NCI-H446 (cell line): ENCODE measurements at places on chromosomes 2 and 18.

DNA sequence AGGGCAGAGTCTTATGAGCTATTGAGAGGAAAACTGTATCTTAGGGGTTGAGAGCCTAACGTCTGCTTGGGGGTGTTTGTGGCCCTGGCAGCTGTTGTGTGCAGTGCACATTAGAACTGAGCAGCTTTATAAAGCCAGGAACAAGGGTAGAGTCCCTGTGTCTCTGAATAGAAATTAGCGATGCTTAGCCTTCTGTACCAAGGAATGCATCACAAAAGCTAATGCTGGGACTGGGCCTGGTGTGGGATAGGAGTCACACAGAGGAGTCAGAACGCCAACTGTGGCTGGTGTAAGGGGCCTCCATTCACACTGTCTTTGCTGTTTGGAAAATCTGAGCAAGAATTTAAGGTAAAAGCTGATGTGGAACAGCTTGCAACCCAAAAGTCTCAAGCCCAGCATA lies 283.2 kb downstream of the SOX11 start:
- DNase-seq = no peak

DNA sequence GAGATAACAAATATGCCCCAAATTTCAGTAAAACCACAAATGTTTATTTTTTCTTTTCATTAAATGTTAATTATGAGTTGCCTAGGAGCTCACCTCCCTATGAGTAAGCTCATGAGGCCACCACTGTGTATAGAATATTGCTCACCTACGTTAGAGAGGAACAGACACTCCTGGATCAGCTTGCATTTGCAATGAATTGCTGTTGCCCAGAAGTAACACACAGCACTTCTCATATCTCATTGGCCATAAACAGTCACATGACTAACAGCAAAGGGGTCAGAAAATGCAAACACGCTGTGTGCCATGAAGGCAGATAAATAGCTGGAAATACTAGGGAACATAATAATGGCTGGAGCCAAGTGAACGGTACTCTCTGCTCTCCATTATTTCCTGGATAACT lies 89.0 kb upstream of the GALNT5 start:
- DNase-seq = no peak

DNA sequence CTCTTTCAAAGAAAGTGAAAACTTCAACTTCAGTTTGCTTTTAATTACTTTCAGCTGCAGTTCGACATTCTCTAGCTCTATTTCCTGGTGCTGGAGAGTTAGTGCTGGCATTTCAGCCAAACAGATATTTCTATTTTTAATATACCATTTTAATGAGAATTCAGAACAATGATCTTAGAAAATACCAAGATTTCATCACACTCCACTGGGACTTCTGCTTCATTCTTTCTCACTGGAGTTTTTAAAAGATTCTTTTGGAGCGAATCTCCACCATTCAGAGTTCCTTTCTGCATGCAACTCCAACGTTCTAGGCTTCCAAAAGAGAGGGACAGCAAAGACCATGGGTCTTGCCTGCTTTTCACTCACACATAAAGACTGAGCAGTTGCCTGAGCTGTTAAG lies 94.2 kb downstream of the CABLES1 start:
- DNase-seq = no peak

GRCh38 chr18:39462436-39462835 lies 1896.8 kb upstream of the CELF4 start:
- DNase-seq = no peak

DNA sequence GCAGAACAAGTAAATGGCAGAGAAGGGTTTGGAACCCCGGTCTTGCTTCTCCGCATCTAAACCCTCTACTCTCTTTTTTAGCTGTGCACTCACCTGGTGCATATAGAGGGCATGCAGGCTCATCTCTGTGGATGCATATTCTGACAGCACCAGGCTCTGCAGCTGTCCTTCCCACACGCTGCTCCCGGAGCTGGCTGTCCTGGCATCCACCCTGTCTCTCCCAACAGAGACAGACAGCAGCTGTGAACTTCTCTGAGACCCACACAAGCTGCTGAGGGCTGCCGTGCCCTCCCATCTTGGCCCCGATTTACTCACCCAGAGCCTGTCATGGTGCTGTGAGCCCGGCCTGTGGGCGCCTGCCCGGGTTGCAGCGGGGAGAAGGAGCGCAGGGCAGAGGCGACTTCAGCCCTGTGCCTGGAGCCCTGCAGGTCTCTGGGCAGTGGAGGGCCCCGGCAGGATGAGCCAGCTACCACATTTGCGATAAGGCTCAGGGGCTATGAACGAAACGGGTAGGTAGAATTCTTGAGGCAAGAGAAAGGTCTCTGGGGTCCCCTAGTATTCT lies 3.3 kb upstream of the ABCB6 start:
- DNase-seq = no peak

GRCh38 chr18:14093307-14093915 lies 38.8 kb downstream of the ZNF519 start:
- no peak for DNase-seq
